ENCODE measurements at places on chromosomes 4 and X.

DNA sequence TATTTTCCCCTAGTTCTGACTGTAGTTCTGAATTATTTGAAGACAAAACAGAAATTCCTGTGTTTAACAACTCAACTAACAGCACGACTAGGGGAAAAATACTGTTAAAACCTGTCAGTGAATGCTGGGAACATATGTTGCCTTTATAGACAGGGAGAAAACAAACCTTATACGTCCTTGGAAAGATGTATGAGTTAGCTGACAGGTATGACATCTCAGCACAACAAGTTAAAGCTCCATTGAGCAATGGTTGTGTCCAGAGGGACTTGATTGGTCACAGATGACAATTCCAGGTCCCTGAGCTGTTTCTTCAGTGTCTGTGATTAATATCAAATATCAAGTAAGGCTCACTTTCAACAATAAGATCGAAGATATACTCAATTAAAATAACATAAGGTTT is 58.2 kb upstream of the DDIT4L start:
- no peak for DNase-seq

GRCh38 chrX:106247162-106247561 is 79.1 kb downstream of the PWWP3B start:
- DNase-seq: no peak

GRCh38 chr4:151788021-151788420 is 27.2 kb upstream of the GATB start:
- DNase-seq: no peak

DNA sequence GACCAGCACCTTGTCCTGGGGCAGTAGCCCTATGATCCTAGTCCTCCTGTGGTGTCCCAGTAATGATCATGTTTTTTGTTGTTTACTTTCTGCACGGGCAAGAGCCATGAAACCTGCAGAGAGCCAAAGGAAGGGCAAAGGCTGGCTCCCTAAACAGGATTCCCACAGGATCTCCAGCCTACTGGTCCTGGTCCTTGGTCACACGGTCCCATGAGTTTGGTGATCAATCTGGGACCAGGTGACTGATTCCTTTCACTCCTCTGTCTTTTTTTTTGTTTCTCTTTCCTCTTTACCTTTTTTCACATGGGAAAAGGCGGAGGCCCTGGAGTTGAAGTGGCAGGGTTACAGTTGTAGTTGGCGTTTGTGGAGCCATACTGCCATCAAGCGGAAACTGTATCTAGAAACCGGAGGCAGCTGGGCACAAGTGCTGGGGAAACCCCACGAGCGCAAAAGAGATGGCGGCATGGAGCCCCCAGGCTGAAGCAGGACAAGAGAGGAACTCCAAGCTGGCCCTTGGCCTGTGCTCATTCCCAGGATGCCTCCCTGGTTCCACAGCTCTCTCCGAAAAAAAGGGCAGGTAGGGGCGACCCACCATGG is 34.6 kb downstream of the NBDY start:
- DNase-seq: peak; percentile 64

DNA sequence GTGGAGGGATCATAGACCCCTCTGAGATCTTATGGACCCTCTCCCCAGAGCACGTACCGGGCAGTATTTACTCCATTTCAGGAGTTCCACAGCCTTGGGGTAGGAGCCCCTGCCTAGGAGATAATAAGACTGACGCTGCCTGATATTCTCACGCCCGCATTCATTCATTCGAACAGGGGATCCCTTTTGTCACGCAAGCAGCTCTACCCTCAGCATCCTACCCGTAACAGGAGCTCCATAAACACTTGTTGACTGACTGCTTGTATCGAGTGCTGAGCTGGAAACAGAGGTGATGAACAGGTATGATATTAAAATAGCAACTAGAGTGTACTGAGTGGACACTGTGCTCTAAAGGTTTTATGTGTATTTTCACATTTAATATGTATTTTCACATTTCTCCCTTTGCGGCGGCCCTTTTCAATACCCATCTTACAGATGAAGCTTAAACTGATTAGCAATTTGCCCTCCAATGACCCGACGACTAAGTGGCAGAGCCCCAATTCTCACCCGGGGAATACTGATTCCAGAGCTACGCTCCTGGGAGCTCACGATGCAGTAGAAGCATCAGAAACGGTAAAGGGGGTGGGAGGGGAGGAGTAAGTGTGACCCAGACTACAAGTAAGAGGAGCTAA is 888 bp downstream of the RAB28 start:
- peak; percentile 4 for DNase-seq

- DNase-seq: no peak
Measured at GRCh38 chr4:100728861-100729260, 211.0 kb upstream of the EMCN start.

DNA sequence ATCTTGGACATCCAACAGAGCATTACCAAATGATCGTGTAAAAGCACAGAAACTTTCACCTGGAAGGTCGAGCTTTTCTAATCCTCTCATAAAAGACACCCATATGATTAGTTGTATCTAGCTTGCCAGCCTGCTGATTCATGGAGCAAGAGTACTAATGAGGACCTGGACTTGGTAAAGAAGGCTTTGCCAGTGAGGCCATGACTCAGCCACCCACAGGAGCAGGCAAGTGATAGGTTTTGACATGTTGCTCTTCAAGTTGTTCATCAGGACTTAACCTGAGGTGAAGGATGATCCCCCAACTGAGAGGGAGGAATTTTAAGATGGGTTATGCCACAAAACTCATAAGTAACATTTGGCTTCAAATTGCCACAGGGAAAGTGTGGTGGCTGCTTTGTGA is 24.7 kb upstream of the EPGN start:
- DNase-seq: no peak

DNA sequence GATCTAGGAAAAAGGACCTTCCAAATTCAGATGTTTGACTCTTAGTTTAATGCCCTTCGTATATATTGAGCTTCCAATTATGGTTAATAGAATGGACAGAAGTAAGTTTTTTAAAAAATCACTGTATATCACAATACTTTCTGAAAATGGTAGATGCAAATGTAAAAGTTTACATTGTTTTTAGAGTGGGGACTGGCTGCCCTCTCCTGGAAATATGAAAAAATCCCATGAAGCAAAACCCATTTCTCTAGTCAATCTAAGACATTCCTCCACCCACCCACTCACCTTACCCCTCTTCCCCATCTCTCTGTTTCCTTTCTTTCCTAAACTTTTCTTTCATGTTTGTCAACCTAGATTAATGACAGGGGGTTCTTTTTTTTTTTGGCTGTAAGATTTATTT is 134.5 kb downstream of the ARHGAP6 start:
- DNase-seq: no peak

- no peak for DNase-seq
Measured at GRCh38 chrX:134654398-134655012, 3.8 kb downstream of the PLAC1 start.

- no peak for DNase-seq
Measured at GRCh38 chr4:71713611-71714203, 70.2 kb downstream of the GC start.

DNA sequence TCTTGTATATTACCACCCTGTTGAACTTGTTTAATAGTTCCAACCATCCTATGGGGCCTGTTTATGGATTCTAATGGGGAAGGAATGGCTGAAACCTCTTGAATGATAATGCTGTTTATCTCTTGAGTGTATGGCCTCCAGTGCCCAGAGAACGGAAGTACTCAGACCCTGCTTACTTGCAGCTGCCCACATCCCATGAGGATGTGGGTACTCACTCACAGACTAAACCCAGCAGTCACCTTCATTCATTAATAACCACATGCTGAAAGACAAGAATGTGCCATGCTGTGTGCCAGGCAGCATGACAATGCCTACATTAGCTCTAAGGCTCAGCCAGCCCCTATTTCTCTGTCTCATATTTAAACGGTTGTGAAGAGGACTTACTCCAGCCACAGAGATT is 5.9 kb upstream of the ARMCX5 start:
- no peak for DNase-seq

GRCh38 chr4:81845273-81845672 is 373.6 kb upstream of the RASGEF1B start:
- DNase-seq: no peak

GRCh38 chr4:146310319-146311021 is 96.1 kb downstream of the REELD1 start:
- no peak for DNase-seq

GRCh38 chr4:101037938-101038413 is 309.4 kb downstream of the PPP3CA start:
- peak; percentile 10 for DNase-seq

GRCh38 chr4:8849266-8850073 is 22.2 kb downstream of the HMX1 start:
- DNase-seq: no peak

GRCh38 chr4:138555584-138555983 is 313.4 kb upstream of the SLC7A11 start:
- no peak for DNase-seq

GRCh38 chr4:54855191-54855854 is 197.6 kb downstream of the KIT start:
- no peak for DNase-seq

GRCh38 chrX:54134269-54134668 is 48.8 kb downstream of the FAM120C start:
- DNase-seq: no peak

GRCh38 chrX:47577424-47577823 is 4.8 kb upstream of the TIMP1 start:
- DNase-seq: no peak

GRCh38 chrX:17405225-17405969 is 30.4 kb downstream of the NHS start:
- DNase-seq: no peak

DNA sequence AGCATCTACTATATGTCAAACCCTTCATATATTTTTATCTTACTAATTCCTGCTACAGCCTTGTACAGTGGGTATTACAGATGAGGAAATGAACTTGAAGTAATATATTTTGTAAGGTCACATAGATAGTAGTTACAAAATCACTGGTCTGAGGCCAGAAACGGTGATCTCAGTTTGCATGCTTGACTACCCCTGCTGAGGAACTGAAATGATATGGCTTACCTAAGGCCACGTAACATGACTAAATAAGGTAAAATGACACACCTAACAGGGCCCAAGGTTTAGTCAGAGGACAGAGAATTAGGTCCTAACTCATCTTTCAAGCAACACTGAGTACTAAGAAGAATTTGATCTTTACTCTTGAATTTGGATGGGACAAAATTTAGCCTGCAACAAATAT is 1.5 kb upstream of the COMMD8 start:
- DNase-seq: peak; percentile 36

DNA sequence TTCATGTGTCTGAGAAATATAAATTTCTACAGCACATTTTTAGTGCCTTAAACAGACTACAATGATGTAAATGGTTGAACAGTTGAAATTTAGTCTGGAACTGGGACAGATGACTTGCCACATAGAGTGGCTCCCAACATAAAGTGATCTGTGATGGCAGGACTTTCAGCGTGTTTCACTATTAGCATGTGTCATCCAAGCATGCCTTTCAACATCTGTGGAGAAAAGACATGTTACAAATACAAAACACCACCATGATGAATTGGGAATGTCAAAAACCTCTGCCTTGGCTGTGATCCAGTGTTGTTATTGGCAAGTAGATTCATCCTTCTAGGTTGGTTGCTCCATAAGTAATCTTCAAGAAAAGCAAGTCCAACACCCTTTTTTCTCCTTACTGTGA is 348.7 kb downstream of the MAPK10 start:
- DNase-seq: no peak

DNA sequence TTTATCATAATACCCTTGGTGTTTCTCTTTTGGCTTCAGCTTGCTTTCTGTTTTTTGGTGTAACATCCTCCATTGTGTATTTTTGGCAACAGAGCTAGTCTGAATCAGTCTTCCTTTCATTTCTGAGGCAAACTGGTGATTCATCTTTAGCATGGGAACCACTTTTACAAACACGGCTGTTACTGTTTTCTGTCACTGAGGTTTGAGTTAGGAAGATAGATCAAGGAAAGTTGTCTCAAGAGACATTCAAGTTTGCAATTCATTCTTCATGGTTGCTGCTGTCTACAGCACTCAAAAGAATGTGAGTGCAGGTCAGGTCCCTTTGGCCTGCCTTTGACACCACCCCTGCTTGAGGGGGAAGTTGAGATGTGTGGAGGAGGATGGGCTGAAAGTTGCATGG is 36.3 kb downstream of the IL21 start:
- DNase-seq: no peak

DNA sequence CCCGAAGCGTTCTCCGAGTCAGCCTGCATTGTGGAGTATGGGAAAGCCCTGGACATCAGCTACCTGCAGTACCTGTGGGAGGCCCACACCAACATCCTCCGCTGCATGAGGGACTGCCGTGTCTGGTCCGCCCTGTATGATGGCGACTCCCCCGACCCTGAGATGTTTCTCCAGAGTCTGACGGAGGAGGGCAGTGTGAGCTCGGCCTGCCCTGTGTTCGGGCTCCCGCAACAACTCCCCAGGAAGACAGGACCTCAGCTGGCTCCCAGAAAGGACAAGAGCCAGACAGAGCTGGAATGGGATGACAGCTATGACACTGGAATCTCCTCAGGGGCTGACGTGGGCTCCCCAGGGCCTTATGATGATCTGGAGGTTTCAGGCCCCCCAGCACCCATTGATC is 111.3 kb downstream of the GATB start:
- no peak for DNase-seq

DNA sequence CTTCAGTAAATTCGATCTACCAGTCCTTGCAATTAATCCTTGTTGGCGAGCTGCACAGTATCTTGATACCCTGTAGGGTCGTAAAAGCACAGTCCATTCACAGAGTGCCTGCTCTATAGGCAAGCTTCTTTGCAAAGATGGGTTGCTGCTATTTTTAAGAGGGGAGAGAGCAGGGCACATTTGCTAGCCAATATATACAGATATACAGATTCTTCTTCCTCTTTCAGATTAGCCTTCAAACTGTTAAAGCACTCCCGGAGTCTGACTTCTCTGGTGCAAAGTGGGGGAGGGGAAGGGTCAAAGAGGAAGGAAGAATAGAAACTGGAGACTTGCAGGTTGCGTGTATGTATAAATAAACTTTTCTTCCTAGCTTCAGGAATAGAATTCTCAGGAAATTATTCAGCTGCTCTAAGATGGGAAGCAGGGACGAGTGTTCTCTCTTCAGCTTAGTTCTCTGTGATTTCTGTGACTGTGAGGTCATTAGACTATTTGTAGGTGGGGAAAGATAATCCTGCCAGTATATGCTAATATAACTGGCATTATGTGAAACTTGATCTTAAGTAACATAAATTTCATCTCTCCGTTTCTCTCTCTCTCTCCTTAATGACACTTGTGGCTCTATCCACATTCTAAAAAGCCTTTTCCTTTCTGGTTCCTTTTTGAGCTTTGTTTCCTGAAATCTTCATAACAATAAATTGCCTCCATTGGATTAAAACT is at the start of gene CYSLTR1:
Gene CYSLTR1 (minus strand): TSS at position 242 of the 717 bp plus-strand sequence. CDS start 53,865 bp downstream, outside the sequence.
- DNase-seq: peak; percentile 31

- no peak for DNase-seq
Measured at GRCh38 chr4:89914609-89915550, 20.2 kb downstream of the MMRN1 start.

GRCh38 chr4:52987392-52988056 is 125.4 kb downstream of the RASL11B start:
- no peak for DNase-seq

DNA sequence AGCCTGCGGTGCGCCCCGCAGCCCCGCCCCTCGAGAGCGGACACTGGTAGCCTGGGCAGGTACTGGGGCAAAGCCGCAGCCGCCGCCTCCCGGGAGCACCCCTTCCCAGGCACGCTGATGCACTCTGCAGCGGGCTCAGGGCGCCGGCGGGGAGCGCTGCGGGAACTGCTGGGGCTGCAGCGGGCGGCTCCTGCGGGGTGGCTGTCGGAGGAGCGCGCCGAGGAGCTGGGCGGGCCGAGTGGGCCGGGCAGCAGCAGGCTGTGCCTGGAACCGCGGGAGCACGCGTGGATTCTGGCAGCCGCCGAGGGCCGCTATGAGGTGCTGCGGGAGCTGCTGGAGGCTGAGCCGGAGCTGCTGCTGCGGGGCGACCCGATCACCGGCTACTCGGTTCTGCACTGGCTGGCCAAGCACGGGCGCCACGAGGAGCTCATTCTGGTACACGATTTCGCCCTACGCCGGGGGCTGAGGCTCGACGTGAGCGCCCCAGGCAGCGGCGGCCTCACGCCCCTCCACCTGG is 401 bp downstream of the SOWAHD start:
- peak; percentile 31 for DNase-seq

Measured in CD4-positive, alpha-beta T cell treated with Interleukin-1 beta for 1 hour (primary cell).